ENCODE measurements at places on chromosomes 12 and 14.

DNA sequence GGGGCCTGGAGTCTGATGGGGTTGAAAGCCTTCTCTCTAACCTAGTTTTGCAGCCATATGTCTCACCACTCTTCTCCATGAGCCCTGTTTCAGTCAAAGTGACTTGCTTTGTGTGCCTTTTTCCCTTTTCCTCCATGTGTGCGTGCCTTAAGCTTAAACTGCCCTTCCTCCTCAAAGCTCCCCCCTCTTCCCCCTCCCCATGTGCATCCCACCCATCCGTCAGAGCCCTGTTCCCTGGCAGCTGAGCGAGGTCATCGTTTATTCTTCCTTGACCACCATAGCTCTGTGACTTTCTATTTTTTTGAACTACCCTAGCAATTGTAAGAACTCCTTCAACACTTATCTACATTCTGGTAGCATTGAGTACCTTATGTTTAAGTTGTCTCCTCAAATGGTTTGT, 24.9 kb downstream of the SAMD4A start:
- DNase-seq: no peak

- DNase-seq: no peak
Observed at GRCh38 chr14:69610874-69611171, 573 bp upstream of the SUSD6 start.

DNA sequence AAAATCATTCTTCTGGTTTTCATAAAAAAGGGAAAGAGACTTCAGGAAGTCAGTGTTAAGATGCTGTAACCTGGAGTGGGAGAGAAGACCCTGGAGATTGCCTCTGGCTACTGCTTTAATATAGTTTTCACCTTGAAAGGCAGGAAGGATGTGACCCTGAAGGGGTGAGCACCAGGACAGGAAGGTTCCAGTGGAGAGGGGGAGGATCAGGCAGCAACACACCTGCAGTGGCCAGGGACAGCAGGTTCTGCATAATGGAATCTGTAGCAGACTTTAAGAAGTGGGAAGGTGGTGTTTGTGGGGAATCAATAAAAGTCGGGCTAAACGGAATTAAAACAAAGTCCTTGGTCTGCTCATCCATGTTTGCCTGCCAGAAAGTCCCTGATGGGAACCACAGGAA, 6.3 kb upstream of the HEATR5A start:
- DNase-seq: no peak

GRCh38 chr12:42342028-42342427, 16.1 kb downstream of the PPHLN1 start:
- DNase-seq: no peak

DNA sequence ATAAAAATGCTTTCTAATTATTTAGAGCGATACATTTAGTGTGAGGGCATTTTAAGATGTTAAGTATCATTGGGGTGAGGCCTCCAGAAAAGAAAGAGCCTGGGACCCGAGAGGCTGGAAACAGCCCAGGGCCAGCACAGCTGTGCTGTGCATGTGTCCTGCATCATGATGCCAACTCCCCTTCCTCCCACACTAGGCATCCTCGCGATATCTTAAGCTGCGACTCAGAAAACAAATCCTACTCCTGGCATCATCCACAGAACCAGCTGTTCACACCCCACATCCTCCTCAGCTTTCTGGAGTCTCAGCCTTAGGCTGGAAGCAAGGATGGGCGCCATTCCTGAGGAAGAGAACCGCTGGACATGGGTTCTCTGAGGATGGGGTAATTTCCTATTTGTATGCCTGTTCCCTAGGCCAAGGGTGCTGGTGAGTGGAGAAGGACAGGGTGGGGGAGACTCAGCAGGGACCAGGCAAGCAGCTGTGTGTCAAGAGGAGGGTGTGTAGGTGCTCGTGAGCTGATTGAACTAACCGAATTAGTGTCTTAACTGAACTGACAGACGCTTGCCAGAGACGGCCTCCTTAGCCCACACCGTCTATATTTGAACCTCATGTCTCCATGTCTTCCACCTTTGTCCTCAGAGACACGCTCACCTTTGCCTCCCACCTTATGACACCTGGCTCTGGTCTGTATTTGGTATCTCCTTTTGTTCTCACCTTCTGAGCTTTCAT, 15.6 kb upstream of the MCRS1 start:
- no peak for DNase-seq

DNA sequence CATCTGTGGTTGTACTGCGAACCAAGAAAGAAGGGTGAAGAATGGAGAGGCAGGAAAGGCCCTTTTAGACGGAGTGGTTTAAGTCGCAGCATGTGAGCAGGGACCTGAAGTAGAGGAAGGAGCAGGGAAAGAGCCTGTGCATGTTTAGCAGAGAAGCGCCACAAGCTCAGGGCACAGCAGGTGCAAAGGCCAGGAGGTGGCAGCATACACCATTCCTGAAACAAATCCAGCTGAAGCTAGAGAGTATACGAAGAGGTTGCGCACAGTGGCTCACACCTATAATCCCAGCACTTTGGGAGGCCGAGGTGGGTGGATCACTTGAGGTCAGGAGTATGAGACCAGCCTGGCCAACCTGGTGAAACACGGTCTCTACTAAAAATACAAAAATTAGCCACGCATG, 49.9 kb downstream of the HELB start:
- DNase-seq: no peak

DNA sequence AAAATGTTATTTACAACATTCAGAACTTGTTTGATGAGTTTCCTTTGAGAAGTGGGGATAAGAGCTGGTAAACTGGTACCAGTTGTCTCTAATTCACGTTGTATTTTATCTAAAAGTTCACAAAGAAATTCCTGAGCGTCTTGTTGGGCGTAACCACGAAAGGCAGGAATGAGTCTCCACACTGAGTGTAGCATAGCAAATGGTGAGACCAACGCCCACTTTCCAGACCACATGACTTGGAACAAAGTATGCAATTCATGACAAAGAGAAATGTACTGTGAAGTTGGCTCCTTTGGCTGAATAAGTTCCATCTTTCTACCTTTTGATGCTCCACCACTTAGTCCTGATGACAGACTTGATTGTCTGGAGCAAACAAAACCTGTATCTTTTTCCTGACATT, 18.4 kb downstream of the USP44 start:
- DNase-seq: no peak

GRCh38 chr12:724194-724855, 28.1 kb upstream of the WNK1 start:
- no peak for DNase-seq

- DNase-seq: no peak
Observed at GRCh38 chr12:113131556-113131955, 4.0 kb downstream of the RASAL1 start.

- no peak for DNase-seq
Observed at GRCh38 chr12:98896938-98897337, 251.8 kb downstream of the APAF1 start.

GRCh38 chr12:1744932-1745331, 54.1 kb downstream of the ADIPOR2 start:
- DNase-seq: no peak

GRCh38 chr12:126021675-126022074, 956.4 kb downstream of the AACS start:
- DNase-seq: no peak

- no peak for DNase-seq
Observed at GRCh38 chr12:114835031-114835430, 151.1 kb upstream of the TBX3 start.

- no peak for DNase-seq
Observed at GRCh38 chr14:51520087-51520486, 131.6 kb upstream of the FRMD6 start.
